ENCODE measurements at places on chromosomes 3 and 15.

DNA sequence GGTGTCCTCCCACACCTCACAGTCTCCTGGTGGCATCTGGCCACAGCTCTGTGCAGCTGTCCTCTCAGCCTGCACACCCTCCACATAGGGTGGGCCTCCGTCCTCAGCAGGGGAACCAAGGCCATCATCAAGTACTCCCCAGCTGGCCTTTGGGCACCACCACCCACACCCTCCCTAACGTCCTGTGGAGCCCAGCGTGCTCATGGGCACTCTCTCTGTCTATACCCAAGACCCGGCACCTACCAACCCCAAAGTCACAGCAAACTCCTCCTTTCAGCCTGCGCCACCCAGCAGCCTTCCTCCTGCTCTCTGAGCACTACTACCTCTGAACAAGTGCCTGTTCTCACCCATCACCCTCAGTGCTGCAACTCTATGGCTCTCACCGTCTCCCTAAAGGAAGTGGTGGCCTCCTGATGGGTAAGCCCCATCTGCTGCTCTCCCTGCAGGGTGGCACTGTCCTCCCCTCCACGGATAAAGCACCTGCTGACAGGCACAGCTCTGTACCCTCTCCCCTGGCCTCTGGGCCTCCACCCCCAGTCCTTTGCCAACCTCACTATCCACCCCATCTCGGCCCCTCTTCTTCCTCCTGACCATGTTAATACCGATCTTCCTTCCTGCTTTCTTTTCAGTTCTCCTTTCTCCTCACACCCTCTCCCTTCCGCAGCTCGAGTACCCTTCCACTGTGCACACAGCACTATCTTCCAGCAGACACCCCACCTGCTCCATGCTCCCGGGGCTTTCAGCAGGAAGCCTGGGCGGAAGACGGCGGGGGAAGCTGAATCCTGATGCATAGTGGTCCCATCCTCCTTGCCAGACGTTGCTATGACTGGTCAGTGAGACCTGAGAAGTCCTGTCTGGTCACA, 31.5 kb downstream of the SLC41A3 start:
- no peak for DNase-seq

GRCh38 chr3:139762302-139762701, 84.5 kb upstream of the NMNAT3 start:
- DNase-seq, result no peak

GRCh38 chr15:35557544-35557943, 11.6 kb upstream of the DPH6 start:
- DNase-seq, result no peak

DNA sequence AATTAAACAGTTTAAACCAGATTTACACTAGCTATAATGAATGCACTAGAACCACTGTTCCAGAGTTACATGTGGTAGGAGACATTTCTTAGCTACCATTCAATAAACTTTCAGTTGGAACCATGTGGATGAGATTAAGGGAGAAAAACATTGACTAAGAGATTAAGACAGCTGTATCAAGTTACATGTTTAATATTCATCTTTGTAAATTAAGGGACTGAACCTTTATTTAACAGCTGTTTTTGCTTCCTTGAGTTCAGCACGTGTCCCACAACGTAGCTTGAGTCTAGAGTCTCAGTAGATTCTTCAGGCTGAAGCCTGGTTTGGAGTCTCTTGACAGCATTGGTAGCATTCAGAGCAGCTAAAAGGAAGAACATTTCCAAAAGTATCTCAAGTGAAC, 27.2 kb upstream of the CFAP44 start:
- DNase-seq, result no peak

GRCh38 chr3:109191421-109191820, 54.9 kb downstream of the C3orf85 start:
- DNase-seq, result no peak

DNA sequence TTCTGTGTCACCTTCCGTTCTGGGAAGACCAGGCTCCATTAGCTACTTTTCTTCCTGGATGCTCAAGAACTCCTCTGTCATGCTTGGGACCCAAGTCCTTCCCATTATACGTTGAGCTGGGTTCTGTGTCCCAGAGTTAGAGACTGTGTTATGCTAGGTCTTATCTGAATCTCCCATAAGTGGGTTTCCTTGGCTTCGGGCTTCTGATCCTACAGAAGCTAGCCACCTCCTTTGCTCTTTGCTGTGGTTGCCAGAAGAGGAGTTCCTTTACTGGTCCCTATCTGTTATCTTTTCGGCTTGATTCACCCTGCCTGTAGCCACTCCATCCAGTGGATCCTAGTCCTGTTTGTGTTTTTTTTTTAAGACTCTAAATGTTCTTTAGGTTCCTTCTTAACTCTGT, 38.0 kb downstream of the TYRO3 start:
- DNase-seq, result no peak

DNA sequence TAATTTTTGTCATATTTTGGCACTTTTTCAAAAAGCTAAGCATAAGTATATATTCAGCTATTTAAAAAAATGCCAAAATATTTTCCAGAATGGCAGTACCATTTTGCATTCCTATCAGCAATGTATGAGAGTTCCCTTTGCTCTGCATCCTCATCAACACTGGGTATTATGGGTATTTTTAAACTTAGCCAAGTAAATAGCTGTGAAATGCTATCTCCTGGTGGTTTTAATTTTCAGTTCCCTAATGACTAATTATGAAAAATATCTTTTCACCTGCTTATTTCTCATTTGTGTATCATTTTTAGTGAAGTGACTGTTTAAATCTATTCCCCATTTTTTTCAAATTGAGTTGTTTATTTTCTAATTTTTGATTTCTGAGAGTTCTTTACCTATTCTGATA, 199.7 kb upstream of the NECTIN3 start:
- no peak for DNase-seq

DNA sequence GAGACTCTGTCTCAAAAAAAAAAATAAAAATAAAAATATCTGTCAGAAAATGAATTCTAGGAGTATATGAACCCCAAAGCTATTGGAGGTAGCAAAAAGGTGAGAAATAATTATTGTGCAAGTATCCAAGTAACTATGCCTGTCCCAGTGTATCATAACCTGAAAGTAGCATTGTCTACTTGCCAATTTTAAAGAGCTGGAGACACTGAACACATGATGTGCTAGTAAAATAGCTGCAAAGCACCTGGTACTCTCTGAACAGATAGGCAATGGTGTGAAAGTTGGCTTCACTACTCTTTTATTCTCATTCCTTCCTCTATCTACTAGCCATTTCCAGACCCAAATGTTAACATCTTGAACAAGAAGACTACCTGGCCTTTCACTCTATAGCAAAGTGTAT, 208.9 kb downstream of the FOXP1 start:
- no peak for DNase-seq

Data from stimulated activated CD4-positive, alpha-beta T cell treated with anti-CD3 and anti-CD28 coated beads, Interleukin-12 subunit alpha, Interleukin-12 subunit beta, amount 100 ng/mL, for 4 hours (primary cell).